ENCODE measurements at places on chromosomes 2 and 18.
A peak's percentile ranks its signal among the peaks of the same experiment; 100 is the strongest.

DNA sequence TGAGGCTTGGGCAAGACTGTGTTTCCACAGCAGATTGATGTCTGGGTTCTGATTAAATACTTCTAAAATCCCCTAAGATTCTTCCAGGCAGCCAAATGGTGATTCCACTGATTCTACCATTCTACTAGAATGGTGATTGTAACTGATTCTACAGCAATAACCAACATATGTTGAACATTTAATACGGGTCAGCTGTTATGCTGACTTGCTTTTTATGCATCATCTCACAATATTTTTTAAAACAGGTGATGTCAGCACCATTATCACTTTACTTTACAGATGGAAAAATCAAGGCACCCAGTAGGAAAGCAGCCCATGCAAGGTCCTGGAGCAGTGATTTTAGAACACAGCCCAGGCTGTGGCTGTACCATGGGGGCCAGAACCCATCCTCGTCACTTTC, 37.5 kb downstream of the TIMM21 start:
- DNase-seq, result no peak

DNA sequence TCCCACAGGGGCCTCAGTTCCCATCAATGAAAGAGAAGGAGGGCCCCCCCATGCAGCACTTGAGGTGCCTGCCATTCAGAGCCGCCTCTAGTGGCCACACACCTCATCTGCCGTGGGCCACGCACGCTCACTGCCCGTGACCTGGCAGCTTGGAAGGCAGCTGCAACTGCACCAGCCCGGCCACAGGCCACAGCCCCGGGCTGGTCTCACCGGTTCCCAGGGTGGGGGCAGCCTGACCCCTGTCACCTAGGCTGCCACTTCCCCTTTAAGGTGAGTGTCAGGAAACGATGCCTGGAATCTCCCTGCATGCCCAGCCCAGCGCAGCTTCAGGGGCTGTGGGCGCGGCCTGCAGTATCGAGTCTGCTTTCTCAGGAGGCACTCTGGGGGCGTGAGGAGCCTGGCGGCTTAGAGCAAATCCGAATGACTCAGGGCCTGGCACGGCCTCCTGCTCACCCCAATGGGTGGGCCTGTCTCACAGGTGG, 2.6 kb downstream of the MAB21L4 start:
- DNase-seq, result peak; percentile 74

DNA sequence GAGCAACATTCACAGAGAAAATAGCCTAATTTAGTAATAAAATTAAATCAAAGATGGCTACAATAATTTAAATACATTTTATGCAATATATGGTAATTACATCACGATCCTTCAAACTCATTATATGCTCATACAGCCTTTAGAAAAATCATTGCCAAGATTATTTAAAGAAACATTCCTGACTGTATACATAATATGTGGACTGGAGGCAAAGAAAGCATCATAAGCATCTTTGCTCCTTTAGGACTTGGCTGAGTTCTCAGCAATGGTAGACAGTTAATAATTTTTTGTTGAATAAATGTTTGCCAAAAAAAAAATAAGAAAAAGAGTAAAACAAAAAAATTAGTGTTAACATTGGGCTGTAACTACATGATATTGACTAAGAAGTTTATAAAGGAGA, 26.9 kb downstream of the NCKAP5 start:
- no peak for DNase-seq

GRCh38 chr2:45806563-45807358, 155.3 kb downstream of the PRKCE start:
- no peak for DNase-seq

- DNase-seq, result no peak
Measured at GRCh38 chr2:132439703-132440398, 23.2 kb downstream of the GPR39 start.

DNA sequence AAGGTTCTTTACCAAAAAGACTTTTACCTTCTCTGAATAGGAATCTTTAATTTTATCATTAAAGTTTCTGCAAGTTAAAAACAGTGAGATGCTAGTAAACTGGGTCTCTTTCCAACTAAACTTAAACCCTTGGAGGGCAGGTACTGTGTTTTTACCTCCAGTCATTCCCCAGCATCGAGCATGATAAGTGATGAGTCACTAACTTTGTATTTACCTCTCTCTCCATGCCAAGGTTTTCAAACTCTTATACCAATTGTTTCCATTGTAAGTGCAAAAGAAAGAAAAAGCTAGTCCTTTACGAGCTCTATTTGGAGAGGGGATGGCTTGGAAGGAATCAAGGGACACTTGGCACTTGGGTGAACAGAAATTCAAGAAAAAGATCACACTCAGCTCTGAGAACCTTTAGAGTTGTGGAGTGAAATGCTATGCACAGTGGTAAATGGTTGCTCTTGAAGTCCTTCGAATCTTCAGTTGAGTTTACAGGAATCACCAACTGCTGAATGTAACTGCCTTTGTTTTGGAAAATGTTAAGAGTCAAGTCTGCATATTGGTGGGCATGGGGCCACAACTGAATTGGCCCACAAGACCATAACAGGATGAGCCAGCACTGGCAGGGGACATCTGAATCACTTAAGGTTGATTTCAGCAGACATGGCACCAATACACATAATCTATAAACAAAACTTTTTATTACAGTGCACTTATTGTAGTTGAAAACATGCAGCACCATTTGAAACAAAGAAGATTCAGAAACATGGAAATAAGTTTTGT, 8.3 kb upstream of the RBM43 start:
- DNase-seq, result no peak

DNA sequence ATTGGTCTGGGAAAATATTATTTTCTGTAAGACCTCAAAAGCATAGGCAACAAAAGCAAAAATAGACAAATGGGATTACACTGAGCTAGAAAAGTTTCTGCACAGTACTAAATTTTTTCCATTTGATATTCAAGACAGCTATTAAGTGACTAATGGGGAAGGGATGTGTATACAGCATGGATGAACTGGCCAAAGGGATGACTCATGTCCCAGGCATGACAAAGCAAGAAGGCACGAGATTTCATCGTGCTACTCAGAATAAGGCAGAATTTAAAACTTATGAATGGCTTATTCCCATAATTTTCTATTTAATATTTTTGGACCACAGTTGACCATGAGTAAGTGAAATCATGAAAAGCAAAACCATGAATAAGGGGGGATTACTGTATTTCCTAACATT, 1250.1 kb upstream of the GYPC start:
- peak; percentile 64 for DNase-seq

- no peak for DNase-seq
Measured at GRCh38 chr2:29213888-29214291, 98.7 kb downstream of the CLIP4 start.

DNA sequence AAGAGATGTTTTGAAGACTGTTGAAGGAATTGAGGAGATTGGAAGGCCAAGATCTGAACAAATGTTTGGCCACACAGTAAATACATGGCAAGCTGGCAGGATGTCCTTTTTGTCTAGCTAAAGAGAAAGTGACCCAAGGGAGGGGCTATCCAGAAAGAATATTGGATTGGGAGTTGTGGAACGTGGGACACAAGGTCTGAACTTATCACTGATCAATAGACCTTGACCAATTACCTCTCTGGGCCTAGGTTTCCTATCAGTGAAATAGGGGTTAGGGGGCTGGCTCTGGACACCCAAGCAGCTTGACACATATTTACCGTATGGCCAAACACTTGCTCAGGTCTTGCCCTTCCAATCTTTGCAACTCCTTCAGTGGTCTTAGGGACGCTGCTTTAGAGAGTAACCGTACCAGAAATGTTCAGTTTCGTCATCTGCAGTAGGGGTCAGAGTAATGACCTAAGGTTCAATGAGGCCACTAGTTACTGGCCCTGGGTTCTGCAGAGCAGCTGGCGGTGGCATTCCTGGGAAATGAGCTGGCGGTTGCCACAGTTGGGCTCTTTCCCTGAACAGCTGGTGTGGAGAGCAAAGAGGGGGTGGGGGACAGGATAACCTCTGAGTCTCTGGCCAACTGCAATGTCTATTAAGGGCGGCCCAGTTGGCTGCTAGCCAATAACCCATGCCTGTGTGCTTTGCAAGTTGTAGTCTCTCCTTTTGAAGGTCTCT, 70.1 kb upstream of the STPG4 start:
- DNase-seq, result peak; percentile 59

DNA sequence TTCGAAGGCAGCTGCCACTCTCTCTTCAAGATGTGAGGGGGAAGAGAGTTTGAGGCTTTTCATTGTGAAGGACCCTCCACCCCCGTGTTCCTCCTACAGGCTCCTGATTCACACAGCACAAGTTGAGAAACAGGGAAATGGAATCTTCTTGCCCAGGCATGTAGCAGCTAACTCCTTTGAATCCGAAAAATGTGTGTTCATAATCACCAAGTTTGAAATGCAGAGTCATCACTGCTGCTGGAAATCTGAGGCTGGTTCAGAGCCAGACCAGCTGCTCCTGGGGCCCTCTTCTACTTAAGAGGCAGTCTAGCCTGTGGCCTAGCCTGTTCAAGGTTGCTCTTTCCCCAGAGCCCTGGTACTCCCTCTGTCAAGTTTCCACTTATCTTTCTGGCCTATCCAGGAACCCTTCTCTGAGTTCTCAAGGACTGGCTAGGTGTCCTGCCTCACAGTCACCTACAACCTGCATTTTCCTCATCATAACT, 166.4 kb downstream of the TMEM247 start:
- peak; percentile 80 for DNase-seq

DNA sequence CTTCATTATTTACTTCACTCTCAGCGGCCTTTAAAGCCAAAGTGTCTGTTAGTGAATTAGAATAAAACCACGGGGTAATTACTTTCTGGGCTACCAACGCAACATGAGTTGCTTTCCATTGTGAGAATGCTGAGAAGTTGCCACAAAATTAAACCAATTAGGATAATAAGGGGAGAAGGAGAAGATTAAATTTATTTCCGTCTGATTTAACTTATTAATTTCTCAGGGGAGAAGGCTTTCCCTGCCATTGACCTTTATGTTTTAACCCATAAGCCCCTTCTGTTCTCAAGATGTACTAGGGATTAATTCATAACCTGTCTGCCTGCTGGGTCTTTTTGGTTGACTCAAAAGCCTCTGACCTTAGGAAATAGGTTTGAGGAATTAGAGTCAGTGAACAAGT, 42.3 kb upstream of the IGFBP5 start:
- no peak for DNase-seq

DNA sequence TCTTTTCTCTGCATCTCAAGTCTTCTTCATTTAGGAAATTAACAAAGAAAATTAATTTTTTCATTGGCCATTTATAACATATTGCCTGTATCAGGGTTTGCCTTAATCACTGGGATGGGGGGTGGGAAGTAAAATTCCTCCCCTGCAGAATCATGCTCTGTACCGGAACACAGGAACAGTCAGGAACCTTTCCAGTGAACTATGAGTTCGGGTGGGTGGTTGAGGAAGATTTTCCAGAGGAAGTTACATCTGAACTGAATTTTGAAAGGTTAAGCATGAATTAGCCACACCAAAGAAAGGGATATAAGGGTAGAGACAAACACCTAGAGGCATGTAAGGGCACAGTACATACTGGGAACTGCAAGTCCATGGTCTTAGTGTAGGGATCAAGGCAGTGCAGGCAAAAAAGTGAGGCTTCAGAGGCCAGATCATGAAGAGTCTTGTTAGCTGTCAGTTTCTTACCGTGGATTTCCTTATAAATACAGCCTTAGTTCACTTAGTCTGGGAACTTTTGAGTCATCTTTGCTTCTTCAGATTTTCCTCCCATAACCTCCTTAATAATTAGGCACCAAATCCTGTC, 55.6 kb downstream of the FAM117B start:
- DNase-seq, result no peak
